ENCODE measurements at places on chromosomes 1 and 21.
A peak's percentile ranks its signal among the peaks of the same experiment; 100 is the strongest.

DNA sequence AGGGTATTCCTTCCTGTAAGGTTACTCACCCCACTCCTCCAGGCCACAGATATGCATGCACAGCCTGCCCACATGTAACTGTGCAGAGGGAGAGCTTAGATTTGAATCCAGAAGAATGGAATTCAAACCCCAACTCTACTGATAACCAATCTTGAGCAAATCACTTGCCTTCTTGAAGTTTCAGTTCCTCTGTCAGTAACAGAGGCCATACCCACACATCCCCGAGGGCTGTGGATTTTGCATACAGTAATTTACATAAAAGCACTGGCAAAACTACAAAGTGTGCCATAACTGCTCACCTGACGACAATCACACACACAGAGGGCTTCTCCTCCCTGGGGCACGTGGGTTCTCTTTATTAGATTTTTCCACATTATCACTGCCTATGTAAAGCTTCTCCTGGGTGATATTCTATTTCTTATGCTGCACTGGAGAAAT is 18.6 kb downstream of the CD247 start:
- peak; percentile 62 for DNase-seq

DNA sequence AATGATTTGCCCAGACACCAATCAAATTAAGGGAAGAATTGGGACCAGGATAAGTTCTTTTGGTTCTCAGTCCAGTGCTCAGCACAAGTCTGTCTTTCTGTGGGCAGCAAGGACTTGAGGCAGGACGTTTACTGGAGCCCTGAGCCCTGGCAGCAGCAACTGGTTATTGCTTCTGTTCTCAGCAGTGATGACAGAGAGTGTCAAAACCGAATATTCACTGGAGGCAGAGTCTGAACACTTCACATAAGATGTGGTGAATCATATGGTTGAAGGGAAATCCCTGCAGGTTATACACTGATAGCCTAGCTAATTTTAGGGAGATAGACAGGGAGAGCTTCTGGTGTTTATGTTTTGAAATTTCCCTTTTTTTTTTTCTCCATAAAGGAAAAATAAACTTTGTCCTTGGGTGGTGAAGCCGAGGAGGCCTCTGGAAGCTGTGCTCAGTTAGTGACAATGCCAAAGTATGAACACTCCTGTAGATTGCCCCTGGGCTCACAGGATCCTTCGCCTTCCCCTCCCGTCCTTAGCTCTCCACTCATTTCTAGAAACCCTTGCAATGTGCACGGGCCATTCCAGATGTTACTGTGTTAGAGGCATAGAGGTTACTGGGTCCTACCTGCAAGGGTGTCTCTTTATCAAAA is 26.3 kb upstream of the TSPAN2 start:
- DNase-seq, result no peak

GRCh38 chr1:81186261-81186660 is 614.5 kb upstream of the ADGRL2 start:
- DNase-seq, result no peak

DNA sequence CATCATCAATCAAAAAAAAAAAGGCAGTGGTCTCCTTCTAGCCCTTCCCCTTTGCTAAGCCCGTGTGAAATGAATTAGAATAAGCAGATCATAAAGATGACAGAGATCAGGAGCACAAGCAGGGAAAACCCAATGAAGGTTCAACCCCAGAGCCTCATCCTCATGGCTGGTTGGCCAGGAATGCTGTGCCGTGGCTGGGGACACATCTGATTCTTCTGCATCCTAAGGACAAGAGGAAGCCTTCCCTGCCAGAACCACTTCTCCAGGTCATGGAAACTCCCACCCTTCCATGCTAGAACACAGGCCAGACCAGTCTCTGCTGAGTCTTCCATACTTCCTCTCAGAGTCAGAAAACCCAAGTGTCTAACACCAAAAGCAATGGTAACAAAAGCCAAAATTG is 81.1 kb downstream of the CSMD2 start:
- DNase-seq, result no peak

- no peak for DNase-seq
Observed at GRCh38 chr1:2290171-2290578, 62.1 kb downstream of the SKI start.

DNA sequence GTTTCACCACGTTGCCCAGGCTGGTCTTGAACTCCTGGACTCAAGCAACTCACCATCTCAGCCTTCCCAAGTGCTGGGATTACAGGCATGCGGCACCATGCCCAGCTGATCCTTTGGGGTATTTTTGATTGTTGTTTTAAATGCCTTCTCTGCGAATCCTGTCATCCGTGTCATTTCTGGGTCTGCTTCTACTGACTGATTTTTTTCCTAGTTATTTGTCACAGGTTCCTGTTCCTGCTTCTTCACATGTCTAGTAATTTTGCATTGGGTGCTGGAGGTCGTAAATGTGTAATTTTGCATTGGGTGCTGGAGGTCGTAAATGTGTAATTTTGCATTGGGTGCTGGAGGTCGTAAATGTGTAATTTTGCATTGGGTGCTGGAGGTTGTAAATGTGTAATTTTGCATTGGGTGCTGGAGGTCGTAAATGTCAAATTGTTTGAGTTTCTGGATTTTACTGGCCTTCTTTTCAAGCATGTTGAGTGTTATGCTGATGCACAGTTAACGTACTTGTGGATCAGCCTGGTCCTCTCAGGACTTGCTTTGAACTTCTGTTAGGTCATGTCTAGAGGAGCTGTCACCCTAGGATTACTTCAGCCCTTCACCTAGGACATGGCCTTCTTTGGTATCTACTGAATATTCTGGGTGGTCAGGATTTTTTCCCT is 4.1 kb upstream of the ARHGEF16 start:
- DNase-seq, result no peak

DNA sequence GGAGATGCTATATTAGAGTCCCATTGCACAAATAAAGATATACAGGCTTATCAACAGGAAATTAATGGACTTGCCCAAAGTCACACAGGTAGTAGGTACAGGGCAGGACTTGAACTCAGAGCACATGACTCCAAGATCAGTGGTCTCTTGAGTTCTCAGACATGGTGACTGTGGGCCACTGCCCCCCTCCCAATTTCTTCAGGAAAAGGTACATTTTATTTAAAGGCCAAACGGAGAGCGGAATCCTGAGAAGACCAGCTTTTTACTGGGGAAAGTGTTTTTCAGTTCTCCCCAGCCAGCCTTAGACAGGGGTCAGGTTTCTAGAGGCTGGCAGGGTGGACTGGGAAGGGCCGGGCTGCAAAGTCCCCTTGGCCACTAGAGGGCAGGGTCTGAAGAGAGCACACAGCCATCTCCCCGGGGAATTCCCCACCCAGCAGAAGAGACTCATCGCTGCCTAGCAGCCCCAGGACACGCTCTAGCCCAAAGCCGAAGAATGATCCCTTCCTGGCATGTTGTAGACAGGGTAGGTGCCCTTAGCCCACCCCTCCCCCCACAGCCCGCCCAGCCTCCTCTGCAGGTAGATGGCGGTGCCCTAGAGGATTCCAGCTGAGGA is 29.7 kb downstream of the ACP6 start:
- DNase-seq, result peak; percentile 64

DNA sequence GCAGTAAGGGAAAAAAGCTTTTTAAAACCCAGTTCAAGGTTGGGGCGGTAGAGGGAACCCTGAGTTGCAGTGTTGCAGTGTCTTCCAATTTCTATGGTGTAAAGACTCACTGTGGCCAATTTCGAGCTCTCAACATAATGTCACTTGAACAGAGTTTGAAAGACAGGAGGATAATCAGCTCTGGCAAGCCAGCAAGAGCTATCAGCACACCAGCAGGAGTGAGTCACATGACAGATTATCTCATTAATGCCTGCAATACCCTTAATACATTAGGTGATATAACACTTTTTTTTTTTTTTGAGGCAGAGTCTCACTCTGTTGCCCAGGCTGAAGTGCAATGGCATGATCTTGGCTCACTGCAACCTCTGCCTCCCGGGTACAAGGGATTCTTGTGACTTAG is 22.8 kb downstream of the SLC9C2 start:
- DNase-seq, result no peak

GRCh38 chr1:202085682-202086373 is 36.9 kb upstream of the GPR37L1 start:
- no peak for DNase-seq

DNA sequence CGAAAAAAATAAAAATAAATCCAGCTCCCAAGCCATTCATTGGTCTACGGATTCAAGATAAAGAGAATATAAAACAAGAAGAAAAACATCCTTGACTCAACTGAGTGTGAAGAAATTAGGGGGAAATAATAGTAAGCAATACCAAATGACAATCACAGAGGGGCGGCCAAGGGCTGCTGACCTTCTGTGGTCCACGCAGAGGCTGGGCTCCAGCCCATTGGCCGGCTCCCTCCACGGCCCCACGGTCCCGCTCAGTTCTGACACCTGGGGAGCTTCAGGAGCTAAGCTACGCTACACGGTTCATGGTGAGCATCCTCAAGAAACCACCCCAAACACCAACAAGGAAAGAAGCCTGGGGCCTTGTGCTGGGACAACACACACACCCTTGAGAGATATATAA is 400 bp upstream of the KRTAP10-12 start:
- no peak for DNase-seq

- peak; percentile 0 for DNase-seq
Observed at GRCh38 chr21:30044447-30045064, 104.8 kb upstream of the GRIK1 start.

DNA sequence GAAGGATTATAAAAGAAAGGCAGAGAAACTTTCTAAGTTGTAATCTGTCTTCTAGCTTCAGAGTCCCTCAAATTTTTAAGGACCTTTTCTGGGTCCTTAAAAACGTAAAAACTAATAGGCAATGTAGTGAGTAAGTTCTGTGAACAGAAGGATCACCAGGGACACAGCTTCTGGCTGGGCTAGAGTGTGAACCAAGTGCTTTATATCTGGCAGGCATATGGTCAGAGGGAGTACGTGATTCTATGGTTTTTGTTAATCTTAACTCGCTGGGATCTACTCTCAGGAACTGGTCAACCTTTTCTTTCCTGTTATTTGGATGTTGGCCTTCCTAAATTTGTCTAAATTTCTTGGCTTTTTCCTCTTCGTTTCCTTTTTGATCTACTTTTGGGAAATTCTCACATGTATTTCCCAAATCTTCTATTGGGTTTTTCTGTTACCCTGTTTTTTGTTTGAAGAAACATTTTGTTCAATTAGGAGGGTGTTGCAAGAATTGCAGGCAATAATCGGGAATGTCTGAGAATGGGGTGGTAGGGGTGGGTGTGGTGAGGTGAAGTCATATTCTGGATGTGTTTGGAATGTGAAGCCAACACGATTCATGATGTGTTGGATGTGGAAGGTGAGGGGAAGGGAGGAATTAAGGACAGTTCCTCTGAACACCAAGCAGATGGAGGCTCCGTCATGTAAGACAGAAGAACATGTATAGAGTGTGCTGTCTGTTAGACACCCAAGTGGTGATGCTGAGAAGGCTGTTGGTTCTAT is 193.2 kb downstream of the FMN2 start:
- DNase-seq, result no peak

DNA sequence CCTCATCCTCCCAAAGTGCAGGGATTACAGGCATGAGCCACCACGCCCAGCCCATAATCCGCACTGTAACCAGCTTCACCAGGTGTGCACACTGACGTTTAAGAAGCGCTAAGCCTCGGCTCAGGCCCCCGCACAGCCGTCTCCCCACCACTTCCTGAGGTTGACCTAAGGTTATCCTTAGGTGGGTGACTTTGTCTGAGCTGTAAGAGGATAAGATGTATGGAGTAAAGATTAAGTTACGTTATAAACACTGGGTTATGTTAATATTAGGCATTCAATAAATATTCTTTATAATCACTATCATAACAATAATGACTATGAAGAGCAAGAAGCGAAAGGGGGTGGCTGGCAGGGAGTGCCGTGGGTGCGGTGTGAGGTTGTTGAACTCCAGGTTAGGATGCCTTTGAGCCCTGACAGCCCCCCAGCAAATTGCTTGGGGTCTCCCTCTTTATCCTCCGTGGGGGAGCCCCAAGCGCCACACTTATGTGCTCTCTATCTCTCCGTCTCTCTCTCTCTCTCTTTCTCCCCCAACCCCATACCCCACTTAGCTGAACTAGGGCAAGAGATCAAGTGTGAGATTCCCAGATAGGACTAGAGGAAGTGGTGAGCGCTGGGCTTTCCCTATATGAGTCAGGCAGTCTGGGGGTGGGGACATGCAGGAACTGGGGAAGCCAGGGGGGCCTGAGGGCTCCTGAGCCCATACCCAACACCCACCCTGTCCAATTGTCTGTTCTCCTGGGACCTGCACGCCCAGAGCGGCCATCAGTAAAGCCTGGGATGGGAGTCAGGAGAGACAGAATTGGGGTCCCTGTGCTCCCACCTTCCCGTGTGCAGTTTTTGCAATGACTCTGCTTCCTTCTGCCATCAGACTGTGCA is 7.6 kb downstream of the EFHD2 start:
- DNase-seq, result peak; percentile 63

- DNase-seq, result no peak
Observed at GRCh38 chr1:236530286-236530685, 6.5 kb downstream of the LGALS8 start.

GRCh38 chr21:41570791-41571355 is 62.9 kb upstream of the TMPRSS2 start:
- DNase-seq, result no peak

DNA sequence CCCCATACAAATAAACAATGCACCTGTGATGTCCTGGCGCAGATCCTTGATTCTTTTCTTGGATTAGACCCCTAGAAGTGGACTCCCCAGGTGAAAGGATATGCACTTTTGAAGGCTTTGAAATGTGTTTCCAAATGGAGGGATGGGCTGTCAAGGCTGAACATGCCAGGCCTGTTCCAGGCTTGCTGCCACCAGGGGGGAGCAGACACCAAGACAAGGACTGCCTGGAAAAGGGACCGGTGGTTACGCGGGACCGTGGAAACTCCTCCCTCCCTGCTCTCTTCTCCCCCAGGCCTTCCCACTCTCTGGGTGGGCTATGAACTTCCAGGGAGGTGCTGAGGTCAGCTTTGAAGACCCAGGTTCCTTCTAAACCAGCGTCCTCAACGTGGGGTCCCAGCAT is 12.7 kb downstream of the C1QB start:
- DNase-seq, result no peak
